Osteocyte (in vitro differentiated cells): ENCODE measurements at places on chromosomes 2 and 18.

DNA sequence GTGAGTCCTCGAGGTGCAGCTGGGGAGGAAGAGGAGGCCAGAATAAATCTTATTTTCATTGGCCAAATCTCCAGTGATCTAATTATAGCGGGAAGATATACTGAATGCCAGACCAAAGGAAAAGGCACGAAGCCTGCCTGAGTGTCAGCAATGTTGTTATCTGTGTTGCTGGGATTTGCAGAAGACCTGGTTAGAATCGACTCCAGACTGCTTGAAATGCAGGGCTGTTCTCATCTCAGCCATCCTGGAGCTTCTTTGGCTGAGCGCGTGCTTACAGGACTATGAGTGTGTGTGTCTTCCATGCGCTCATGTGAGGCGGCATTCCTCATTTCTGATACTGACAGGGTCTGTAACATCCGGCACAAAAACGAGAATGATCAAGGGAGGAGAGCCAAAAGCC lies 81.2 kb downstream of the TSN start:
- no peaks in the 10 kb centered on the region for H3K36me3 ChIP-seq
- no peak for DNase-seq
- no peaks in the 10 kb centered on the region for H3K4me1 ChIP-seq

GRCh38 chr2:166156985-166157490 lies 29.2 kb upstream of the SCN1A start:
- H3K27ac ChIP-seq, result no peak overlapping the region
- no peaks in the 10 kb centered on the region for H3K4me1 ChIP-seq
- no peak for DNase-seq
- no peak overlapping the region for H3K4me3 ChIP-seq
- H3K27me3 ChIP-seq, result peaks cover 4% of the 10 kb centered on the region

DNA sequence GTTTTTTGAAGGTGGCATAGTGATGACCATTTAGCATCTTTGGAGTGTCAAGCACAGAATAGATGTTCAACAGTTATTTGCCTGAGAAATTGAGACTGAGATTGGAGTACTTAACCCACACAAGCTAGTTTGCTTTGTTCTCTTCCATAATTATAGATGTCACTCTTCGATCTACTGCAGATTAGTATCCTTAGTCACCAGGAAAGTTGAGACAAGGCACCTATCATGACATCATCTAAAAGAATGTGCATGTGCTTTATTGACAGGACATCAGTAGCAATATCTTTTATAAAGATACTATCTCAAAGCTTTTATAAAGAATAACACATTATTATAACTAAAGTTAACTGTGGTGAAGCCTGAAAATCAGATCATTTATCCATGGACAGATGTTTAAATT lies 6.4 kb downstream of the VRK2 start:
- DNase-seq, result no peak
- peaks cover 9% of the 10 kb centered on the region for H3K4me1 ChIP-seq
- H3K36me3 ChIP-seq, result peaks cover 29% of the 10 kb centered on the region
- H3K27ac ChIP-seq, result no peak overlapping the region
- no peak overlapping the region for H3K4me3 ChIP-seq

- H3K27ac ChIP-seq, result peak overlapping the region; percentile 56
- DNase-seq, result peak; percentile 83
- no peaks in the 10 kb centered on the region for H3K36me3 ChIP-seq
- H3K4me1 ChIP-seq, result peaks cover 12% of the 10 kb centered on the region
Measured at GRCh38 chr2:54945391-54946219, 104.6 kb downstream of the RTN4 start.

GRCh38 chr2:142314164-142314563 lies 183.3 kb upstream of the LRP1B start:
- peaks cover 13% of the 10 kb centered on the region for H3K4me1 ChIP-seq
- H3K27me3 ChIP-seq, result no peaks in the 10 kb centered on the region
- DNase-seq, result no peak
- H3K27ac ChIP-seq, result no peak overlapping the region
